T-helper 2 cell (primary cell): ENCODE measurements at places on chromosomes 12 and 14.

- no peak for DNase-seq
Observed at GRCh38 chr12:70045036-70045435, 198.2 kb upstream of the CNOT2 start.

- no peak for DNase-seq
Observed at GRCh38 chr14:51182131-51182565, 57.9 kb upstream of the TMX1 start.

DNA sequence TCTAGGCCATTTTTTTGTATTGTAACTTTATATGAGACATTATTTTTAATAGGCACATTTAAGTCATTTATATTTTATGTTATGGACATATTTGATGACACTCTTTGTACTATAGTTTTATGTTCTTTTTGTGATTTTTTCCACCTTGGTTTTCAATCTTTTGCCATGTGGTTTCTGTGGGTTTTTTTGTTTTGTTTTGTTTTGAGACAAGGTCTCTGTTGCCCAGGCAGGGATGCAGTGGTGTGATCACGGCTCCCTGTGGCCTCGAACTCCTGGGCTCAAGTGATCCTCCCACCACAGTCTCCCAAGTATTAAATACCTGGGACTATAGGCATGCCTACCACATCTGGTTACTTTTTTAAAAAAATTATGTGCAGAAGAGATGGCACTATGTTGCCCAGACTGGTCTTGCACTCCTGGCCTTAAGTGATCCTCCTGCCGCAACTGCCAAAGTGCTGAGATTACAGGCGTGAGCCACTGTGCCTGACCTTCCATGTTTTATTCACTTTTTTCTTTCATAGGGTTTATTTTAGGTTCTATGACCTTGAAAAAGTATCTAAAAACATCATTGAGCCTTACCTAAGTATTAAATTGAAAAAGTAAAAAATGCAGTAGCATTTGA lies 16.3 kb downstream of the MSRB3 start:
- no peak for DNase-seq

GRCh38 chr14:106286697-106287290 lies 760.4 kb downstream of the TMEM121 start:
- DNase-seq: no peak

GRCh38 chr14:103528587-103529382 lies at the start of gene TRMT61A:
Gene TRMT61A (plus strand): TSS chr14:103529196. CDS start chr14:103529979, 783 bp downstream.
- peak; percentile 75 for DNase-seq

DNA sequence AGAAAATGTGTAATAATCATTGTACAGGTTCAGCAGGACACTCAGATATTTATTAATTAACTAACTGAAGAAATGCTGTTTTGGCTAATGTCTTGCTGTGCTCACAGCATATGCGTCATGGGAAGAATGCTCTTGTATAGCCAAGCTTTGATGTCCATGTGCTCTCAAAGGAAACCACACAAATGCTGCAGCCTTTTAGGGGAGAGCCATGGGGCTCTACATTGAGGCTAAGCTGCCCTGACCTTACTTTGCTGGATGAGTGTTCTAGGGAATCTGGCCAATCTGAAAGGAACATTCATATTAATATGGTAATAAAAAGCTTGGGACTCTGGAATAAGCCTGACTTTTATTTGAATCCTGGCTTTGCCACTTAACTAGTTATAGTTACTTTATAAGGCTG lies 9.5 kb upstream of the CRADD start:
- DNase-seq: no peak

DNA sequence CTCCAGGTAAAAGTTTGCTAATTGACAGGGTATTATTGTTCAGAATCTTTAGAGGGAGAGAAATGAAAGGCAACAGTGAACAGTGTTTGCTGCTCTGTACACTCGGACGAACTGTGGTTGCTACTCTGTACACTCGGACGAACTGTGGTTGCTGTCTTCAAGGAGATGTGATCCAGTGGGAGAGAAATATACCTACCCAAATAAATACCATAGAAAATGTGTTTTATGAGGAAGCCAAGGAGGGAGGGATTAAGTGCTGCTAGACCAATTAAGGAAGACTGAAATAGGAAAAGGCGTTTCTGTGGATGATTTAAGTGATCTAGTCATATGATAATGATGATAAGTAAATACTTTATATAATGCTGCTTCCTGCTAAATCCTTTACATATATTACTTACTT lies 2.7 kb downstream of the STK38L start:
- DNase-seq: no peak

DNA sequence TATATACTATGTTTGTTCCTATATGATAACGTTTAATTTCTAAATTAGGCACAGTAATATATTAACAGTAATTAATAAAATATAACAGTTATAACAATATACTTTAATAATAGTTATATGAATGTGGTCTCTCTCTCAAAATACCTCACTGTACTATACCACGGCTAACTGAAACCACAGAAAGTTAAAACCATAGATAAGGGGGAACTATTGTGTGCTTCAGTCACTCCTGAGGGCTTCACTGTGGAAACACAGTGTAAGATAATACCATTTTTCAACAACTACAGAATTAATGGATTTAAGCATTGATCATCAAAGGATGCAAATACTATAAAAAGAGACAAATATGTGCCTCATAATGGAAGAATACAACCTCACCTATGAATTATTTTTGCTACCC lies 266.4 kb upstream of the RGS6 start:
- DNase-seq: no peak

DNA sequence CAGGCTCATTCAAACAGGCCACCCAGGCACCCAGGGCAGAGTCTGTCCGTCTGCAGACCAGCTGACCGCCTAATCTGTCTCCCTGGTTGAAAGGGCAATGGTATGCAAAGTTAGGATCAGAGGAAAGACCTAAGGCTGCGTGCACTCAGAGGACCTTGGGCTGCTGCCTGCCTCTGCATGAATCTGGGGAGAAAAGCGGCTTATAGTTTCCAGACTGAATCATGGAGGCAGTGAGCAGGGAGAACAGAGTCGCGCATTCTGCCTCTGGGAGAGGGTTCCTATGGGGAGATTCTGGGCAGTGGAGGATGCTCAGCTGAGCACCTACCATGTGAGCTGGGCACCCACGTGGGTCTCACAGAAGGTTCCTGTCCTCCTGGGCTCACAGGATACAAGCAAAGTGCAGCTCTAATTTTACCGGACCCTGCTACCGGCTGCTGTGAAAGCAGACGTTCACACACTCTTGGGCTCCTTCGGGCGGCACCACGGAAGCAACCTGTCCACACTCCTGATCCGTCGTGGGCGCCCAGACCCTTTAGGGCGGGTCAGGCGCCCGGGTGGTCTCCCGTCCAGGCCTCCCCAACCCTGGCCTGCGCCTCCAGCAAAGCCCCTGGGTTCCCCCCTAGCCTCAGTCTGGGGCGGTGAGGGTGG lies 772 bp downstream of the SCARB1 start:
- DNase-seq: peak; percentile 54

DNA sequence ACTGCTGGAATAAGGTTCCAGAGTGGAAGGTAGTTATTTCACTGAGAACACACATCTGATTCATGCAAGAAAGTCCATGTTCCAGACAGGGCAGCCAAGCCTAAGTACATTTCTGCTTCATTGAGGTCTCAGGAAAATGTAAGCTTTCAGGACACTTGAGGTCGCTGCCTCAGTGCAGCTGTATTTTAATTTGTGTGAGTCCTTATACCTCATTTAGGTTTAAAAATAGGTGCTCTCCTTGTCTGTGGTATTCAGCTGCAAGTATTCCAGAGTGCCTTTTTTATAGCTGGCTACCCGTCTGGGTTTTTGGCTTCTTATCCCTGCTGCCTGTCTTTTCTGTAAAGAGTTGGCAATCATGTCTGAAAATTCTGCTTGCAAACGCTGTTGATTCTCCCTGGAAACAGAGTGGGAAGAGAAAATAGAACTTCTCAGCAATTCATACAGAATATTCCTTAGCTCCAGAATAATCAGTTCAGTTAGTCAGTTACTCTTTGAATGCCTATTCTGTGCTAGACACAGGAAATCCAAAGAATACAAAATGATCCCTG lies 45.3 kb upstream of the PLBD1 start:
- DNase-seq: no peak
